Vein endothelial cell (primary cell): ENCODE measurements at places on chromosomes 4 and X. TPM values are rescaled to one million over a fixed set of nuclear protein-coding genes. Genes with fewer than 3 reads are reported as not detected.

Gene ZFP92
- total RNA-seq, result 0.33 and 0.57 TPM in 2 replicates

Gene ATP1B4
- not detected in 2 replicates for total RNA-seq

Gene PHF8
- total RNA-seq, result 23.8 and 33.0 TPM in 2 replicates

Gene LNX1
- total RNA-seq, result 0.65 and 0.76 TPM in 2 replicates

Gene AVPR2
- total RNA-seq, result not detected in 2 replicates

Gene SLC25A43
- total RNA-seq, result 16.0 and 20.5 TPM in 2 replicates

Gene MAGEB17
- total RNA-seq, result not detected in 2 replicates

Gene LRCH2
- 4.9 and 5.0 TPM in 2 replicates for total RNA-seq

Gene SYTL5
- total RNA-seq, result under 0.01 and 0.10 TPM in 2 replicates

Gene CSAG3
- not detected in 2 replicates for total RNA-seq

Gene CCDC120
- 1.5 and 1.6 TPM in 2 replicates for total RNA-seq
